Activated naive CD4-positive, alpha-beta T cell (primary cell): ENCODE measurements at places on chromosomes 3 and 15.

DNA sequence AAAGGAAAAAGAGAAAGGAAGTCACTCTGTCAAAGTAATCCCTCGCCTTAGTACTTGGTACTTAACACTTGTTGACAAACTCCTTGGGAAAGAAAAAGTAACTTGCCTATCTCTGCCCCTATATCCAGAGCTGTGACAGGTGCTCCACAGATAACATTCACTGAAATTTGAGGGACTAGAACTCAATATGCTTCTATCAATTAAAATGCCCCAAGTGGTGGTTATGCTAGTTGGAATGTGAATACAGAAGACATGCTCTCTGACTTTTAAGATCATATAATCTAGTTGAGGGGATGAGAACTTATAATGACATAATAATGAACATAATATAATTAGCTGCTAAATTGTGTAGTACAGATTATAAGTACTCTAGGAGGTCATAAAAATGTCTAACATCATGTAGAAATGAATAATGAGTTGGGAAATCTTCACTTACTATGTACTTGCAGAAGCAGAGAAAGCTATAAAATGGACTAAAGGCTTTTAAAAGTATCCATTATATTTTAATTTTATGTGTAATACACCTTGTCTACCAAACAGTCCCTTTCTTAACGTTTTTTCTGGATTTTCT lies 153.1 kb upstream of the CCDC54 start:
- DNase-seq = no peak

- DNase-seq = no peak
Observed at GRCh38 chr3:141493184-141493583, 6.4 kb downstream of the RASA2 start.

DNA sequence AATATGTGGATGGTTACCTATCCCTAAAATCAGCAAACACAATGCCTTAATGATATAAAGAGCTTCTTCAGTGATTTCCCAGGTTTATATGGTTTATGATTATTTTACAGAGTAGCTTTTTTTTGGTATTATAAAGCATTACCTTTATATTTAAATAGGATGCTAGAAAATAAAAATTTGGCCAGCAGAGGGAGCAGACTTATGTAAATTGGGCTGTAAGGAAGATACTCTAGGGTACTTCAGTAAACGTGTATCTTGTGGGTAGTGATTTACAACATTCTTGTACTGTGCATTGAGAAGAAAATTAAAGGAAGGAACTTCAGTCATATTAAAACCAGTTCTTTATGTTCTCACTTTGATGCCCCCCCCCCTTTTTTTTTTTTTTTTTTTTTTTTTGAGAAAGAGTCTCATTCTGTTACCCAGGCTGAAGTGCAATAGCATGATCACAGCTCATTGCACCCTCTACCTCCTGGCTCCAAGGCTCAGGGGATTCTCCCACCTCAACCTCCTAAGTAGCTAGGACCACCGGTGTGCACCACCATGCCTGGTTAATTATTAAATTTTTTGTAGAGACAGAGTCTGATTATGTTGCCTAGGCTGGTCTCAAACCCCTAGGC lies 167.9 kb downstream of the BBX start:
- no peak for DNase-seq

- no peak for DNase-seq
Observed at GRCh38 chr15:39837454-39837853, 54.8 kb upstream of the FSIP1 start.

DNA sequence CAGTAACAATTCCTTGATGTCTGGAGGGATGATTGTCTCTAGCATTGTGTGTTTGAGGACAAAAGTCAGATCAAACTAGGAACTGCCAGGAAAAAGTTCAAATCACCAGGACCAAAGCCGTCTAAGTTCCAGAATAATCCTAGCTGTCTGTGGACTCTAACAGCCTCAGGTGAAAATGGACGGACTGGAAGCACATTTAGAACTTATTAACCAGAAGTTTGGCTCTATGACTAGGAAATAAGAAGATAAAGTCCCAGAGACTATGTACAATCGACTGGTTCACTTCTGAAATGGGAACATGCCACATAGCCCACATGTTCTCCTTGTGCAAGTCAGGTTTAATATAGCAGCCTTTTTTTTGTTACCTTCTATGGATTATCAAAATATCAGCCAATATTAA lies 50.6 kb upstream of the SGO1 start:
- no peak for DNase-seq
